ENCODE measurements at places on chromosomes 4 and X. TPM values are rescaled to one million over a fixed set of nuclear protein-coding genes. Genes with fewer than 3 reads are reported as not detected.

GRCh38 chr4:37477126-37477525 lies 209.1 kb downstream of the RELL1 start:
- no peak overlapping the region for H3K4me3 ChIP-seq
- no peaks in the 10 kb centered on the region for H3K36me3 ChIP-seq
- DNase-seq, result no peak

The GAGE12D gene
- not detected for polyA plus RNA-seq

The GATA1 gene
- not detected for polyA plus RNA-seq

GRCh38 chrX:41634284-41634683 lies 54.5 kb upstream of the GPR34 start:
- no peak overlapping the region for H3K4me3 ChIP-seq
- no peak overlapping the region for H3K27ac ChIP-seq

DNA sequence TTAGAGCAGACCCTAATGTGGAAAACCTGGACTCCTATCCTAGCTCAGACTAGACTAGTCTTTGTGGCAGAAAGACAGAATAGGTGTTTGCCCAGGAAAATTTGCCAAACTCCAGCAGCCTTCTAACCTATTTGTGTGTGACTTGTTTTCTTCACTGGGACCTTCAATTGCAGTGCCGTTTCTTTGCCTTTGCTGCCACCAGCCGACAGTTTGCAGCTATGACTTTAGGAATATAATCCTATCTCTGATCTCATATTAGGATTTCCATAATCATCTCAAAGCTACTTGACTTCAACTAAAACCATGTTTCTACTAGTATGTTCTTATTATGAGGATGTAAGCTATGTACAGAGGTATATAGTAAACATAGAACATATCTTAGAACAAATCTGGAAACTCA lies 60.2 kb upstream of the PGAM4 start:
- peak; percentile 6 for DNase-seq
- no peaks in the 10 kb centered on the region for H3K36me3 ChIP-seq
- no peak overlapping the region for H3K27ac ChIP-seq
- no peaks in the 10 kb centered on the region for H3K27me3 ChIP-seq
- no peaks in the 10 kb centered on the region for H3K4me1 ChIP-seq

DNA sequence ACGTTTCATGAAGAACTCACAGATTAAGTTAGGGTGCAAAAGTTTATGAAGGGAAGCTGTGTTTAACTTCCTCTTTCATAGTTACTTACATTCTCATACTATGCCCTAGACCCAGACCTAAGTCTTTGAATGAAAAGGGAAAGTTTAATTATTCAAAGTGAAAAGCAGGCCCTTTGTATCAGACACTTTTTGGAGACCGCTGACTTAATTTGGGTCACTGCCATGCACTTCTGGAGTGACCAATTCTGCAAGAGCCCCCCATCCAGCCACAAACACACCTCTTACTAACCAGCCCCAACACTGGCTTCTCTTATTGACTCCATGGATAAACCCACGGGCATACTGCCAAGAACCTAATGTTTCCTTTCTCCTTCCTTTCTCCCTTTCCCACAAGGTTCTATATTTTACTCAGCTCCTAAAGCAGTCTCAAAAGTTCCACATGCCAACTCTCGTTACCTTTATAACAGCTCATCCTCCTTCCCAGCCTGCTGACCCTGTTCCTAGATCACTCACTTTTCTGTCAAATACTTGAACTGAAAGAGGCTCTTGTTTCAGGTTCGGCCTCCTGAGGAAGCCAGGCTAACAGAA lies 34.5 kb downstream of the ABCE1 start:
- no peak overlapping the region for H3K4me3 ChIP-seq
- no peaks in the 10 kb centered on the region for H3K27me3 ChIP-seq
- H3K27ac ChIP-seq, result no peak overlapping the region
- H3K36me3 ChIP-seq, result no peaks in the 10 kb centered on the region
- DNase-seq, result peak; percentile 42

The RAB40AL gene
- 0.12 TPM for polyA plus RNA-seq

DNA sequence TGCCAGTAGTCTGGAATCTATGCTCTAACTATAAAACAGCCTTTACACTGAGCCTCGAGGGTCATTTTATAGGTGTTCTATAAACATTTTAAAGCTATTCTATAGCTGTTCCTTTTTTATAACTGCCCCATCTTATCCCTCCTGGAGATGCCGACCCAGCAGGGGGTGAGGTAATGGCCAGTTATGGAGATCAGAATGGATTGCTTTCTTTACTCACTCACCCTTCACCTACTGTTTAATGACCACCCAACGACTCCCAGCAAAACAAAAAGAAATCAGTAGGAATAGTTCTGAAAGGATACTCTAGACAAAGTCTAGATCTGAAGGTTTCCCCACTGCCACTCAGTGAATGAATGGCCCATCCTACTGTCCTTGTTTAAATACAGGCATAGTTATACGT lies 1113.1 kb downstream of the FAT4 start:
- H3K27me3 ChIP-seq, result no peaks in the 10 kb centered on the region
- no peak overlapping the region for H3K4me3 ChIP-seq
- H3K27ac ChIP-seq, result no peak overlapping the region
- no peak for DNase-seq

DNA sequence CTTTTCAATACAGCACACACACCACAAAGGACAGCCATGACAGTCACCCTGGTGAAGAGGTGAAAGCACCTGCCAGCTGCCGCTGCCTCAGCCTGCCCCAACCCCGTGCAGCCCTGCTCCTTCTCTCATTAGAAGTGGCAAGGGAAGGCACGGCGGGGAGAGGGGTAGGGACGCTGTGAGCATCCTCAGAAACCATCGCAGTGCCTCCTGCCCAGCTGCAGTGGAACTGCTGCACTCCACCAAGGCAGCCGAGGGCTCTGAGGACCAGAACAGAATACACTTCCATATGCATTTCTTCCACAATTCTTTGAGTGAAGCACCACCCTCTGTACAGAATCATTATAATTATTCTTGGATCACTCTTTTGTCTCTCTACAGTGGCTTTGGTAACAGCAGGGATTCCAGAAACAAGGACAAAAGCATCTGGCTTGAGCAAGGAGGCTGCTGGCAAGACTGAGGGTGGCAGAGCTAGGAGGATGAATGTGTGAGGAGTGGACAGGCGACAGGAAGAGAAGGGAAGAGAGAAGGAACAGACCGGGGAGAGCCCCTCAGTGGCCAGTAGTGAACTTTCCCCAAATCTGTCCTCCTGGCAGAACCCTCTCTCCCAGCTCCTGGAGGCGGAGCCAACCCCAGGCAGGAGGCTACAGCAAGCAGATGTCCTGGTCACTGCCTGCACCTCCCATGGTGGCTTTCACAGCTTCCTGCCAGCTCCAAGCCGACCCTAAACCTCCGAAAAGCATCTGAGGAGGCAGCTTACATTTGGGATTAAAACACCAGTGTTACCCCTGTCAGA lies 73.2 kb downstream of the MTNR1A start:
- H3K27me3 ChIP-seq, result no peaks in the 10 kb centered on the region
- no peak overlapping the region for H3K4me3 ChIP-seq
- H3K27ac ChIP-seq, result no peak overlapping the region
- H3K4me1 ChIP-seq, result peaks cover 3% of the 10 kb centered on the region
- no peaks in the 10 kb centered on the region for H3K36me3 ChIP-seq

The CAPN6 gene
- not detected for polyA plus RNA-seq

- no peaks in the 10 kb centered on the region for H3K36me3 ChIP-seq
- H3K27me3 ChIP-seq, result no peaks in the 10 kb centered on the region
- no peak overlapping the region for H3K4me3 ChIP-seq
- peaks cover 3% of the 10 kb centered on the region for H3K4me1 ChIP-seq
- H3K27ac ChIP-seq, result no peak overlapping the region
- DNase-seq, result peak; percentile 14
Observed at GRCh38 chr4:145540235-145540634, 58.6 kb downstream of the SMAD1 start.

DNA sequence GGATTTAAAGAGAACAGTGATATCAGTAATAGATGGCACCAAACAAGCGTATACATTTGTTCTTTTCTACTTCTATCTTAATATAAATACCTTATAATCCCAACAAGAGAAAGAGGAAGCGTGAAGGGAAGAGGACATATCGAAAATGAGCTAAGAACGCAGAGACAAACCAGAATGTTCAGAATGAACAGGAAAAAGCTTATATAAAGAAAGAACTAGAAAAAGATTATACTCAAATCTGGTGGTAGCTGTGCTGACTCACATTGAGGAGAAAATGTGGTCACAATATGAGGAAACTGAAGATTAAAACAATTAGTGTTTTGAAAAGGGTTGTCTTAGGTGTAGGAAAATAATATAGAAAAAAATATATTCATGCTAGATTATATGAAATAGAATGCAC lies 2.0 kb upstream of the GPR34 start:
- H3K36me3 ChIP-seq, result no peaks in the 10 kb centered on the region
- DNase-seq, result no peak
- H3K27ac ChIP-seq, result no peak overlapping the region

GRCh38 chr4:136558940-136559494 lies 973.3 kb downstream of the PCDH18 start:
- no peaks in the 10 kb centered on the region for H3K4me1 ChIP-seq
- H3K27me3 ChIP-seq, result no peaks in the 10 kb centered on the region
- no peaks in the 10 kb centered on the region for H3K36me3 ChIP-seq
- DNase-seq, result no peak
- no peak overlapping the region for H3K4me3 ChIP-seq

The FBXL5 gene
- polyA plus RNA-seq, result 53.0 TPM

The ARAP2 gene
- polyA plus RNA-seq, result 0.11 TPM

DNA sequence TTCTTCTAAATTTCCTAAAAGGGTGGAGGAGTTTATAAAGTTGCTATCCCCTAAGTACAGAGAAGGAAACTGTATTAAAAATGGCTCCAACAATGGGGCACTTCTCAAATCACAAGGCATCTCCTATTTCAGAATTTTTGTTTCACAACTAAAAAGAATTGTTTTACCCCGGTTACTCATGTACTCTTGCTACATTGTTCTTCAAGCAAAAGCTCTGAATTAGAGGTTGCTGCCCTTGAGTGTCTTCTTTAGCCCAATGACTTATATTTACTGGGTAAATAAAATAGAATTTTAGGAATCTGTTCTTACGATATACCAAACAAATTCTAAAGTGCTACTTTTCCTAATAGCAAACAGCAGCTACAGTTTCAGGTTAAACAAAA lies 67.5 kb downstream of the PPEF2 start:
- H3K27ac ChIP-seq, result no peak overlapping the region
- H3K27me3 ChIP-seq, result no peaks in the 10 kb centered on the region
- H3K36me3 ChIP-seq, result no peaks in the 10 kb centered on the region
- no peak overlapping the region for H3K4me3 ChIP-seq

DNA sequence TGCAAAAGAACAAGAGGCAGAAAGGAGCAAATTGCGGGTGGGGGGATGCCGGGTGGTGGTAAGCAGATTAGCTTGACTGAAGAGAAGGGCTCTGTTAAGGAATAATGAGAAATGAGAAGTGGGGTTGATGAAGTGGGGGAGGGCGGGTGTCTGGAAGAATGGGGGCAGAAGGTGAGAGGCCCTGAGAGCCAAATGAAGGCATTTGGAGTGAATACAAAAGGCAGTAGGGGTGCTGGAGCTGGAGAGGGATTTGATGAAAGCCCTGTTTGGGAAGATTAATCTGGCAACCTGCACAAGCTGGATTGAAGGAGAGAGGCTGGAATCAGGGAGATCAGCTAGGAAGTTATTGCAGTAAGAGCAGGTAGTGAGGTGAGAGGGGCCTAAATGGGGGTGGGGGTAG lies 82.1 kb downstream of the GUCY2F start:
- no peak for DNase-seq
- H3K27me3 ChIP-seq, result no peaks in the 10 kb centered on the region
- no peaks in the 10 kb centered on the region for H3K4me1 ChIP-seq
- no peaks in the 10 kb centered on the region for H3K36me3 ChIP-seq
- no peak overlapping the region for H3K27ac ChIP-seq
- H3K4me3 ChIP-seq, result no peak overlapping the region

DNA sequence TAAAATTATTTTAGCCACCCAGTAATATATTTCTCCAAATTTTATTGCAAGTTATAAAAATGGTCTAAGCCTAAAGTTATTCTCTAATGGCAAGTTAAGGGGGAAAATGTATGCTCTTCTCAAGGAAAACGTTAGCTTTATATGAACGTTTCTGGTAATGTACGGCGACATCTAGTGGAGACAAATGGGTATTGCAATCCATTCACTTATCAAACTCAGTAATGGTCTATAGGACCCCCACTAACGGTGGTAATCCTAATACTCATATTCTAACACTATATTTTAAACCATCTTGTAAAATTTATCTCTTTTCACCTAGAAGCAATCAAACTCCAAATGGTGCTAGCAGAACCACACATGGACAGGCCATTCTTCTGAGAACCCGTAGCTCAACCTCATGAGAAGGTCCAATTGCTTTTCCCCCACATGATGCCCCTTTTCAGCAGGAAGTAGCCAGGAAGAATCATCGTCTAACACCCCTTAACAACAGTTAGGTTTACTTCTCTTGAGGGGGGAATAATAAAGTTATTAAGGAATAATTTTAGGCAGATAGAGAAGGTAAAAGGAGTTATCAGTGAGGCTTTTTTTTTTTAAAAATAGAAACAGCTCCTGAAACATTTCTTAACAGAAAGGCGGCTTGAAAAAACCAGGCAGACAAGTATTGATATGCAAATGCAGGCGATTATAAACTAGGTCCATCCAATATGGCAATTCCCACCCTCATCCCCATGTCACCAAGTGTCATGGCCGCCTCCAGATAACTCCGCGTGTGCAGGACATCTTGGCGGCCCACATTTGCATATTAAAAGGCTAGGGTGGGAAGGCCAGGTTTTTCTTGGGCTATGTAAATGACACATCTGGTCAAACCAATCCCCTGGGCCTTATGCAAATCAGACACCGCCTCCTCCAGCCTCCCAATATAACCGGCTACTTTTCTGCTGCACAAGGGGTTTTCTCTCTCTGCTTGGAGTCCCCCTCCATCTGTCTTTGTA lies 35.0 kb downstream of the NUDT11 start:
- H3K27me3 ChIP-seq, result no peaks in the 10 kb centered on the region
- H3K4me1 ChIP-seq, result no peaks in the 10 kb centered on the region
- peak; percentile 26 for DNase-seq
- H3K36me3 ChIP-seq, result no peaks in the 10 kb centered on the region

DNA sequence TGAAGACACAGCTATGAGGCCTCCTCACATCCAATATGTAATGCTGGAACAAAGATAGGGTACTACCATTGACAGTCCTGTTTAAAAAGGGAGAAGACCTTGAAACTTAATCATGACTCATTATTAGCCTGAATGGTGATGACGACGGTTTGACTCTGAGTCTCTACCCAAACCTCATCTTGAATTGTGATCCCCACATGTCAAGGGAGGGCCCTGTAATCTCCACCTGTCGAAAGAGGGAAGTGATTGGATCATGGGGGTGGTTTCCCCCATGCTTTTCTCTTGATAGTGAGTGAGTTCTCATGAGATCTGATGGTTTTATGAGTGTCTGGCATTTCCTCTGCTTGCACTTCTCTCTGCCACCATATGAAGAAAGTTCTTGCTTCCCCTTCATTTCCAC lies 395.3 kb upstream of the CPEB2 start:
- no peak for DNase-seq
- H3K4me3 ChIP-seq, result no peak overlapping the region
- H3K27ac ChIP-seq, result no peak overlapping the region
- no peaks in the 10 kb centered on the region for H3K27me3 ChIP-seq
- H3K36me3 ChIP-seq, result no peaks in the 10 kb centered on the region

The HPGD gene
- polyA plus RNA-seq, result 0.08 TPM

GRCh38 chr4:2068566-2068965 lies 9.4 kb downstream of the NAT8L start:
- no peaks in the 10 kb centered on the region for H3K36me3 ChIP-seq
- no peak overlapping the region for H3K4me3 ChIP-seq
- no peaks in the 10 kb centered on the region for H3K4me1 ChIP-seq
- no peak for DNase-seq

- no peaks in the 10 kb centered on the region for H3K36me3 ChIP-seq
- H3K27ac ChIP-seq, result no peak overlapping the region
- DNase-seq, result no peak
- H3K4me1 ChIP-seq, result no peaks in the 10 kb centered on the region
- no peak overlapping the region for H3K4me3 ChIP-seq
- H3K27me3 ChIP-seq, result no peaks in the 10 kb centered on the region
Observed at GRCh38 chr4:152810715-152811287, 31.0 kb downstream of the ARFIP1 start.

The REPS2 gene
- polyA plus RNA-seq, result 0.27 TPM
